Stromal cell of bone marrow (primary cell): ENCODE measurements at places on chromosomes 1 and 21.

DNA sequence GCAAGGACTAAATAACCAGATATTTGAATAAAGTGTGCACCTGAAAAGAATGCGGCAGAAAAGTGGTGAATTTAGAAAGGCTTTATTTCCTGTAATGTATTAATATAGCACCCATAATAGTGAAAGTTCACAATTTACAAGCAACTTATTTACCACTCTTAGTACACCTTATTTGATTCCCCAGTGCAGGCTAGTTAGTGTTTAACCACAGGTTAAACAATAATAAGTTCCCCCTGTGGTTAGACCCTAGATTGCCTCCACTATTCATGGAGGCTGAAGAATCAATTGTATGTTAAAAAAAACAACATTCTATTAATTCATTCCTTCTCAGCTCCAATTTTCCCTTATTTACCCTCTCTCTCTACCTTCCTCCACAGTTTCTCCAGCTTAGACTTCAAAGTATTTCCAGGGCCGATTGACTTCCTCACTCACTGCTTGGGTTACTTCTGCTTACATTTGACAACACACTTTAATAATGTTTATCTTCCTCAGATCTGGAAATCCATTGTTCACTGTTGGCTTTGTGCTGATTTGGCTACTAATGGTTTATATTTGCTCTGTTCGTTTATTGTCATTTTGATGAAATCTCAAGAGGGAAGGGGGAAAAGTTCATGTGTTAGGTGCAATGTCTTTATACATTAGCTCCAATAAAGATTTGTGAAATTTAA lies 796.3 kb downstream of the BRINP3 start:
- no peak for DNase-seq

- no peak for DNase-seq
Observed at GRCh38 chr1:4512636-4513035, 141.8 kb upstream of the AJAP1 start.

- DNase-seq, result no peak
Observed at GRCh38 chr1:164602101-164602422, 43.1 kb downstream of the PBX1 start.

- no peak for DNase-seq
Observed at GRCh38 chr1:115184951-115185331, 95.6 kb upstream of the TSPAN2 start.

- no peak for DNase-seq
Observed at GRCh38 chr1:203299169-203299568, 6.2 kb upstream of the BTG2 start.

DNA sequence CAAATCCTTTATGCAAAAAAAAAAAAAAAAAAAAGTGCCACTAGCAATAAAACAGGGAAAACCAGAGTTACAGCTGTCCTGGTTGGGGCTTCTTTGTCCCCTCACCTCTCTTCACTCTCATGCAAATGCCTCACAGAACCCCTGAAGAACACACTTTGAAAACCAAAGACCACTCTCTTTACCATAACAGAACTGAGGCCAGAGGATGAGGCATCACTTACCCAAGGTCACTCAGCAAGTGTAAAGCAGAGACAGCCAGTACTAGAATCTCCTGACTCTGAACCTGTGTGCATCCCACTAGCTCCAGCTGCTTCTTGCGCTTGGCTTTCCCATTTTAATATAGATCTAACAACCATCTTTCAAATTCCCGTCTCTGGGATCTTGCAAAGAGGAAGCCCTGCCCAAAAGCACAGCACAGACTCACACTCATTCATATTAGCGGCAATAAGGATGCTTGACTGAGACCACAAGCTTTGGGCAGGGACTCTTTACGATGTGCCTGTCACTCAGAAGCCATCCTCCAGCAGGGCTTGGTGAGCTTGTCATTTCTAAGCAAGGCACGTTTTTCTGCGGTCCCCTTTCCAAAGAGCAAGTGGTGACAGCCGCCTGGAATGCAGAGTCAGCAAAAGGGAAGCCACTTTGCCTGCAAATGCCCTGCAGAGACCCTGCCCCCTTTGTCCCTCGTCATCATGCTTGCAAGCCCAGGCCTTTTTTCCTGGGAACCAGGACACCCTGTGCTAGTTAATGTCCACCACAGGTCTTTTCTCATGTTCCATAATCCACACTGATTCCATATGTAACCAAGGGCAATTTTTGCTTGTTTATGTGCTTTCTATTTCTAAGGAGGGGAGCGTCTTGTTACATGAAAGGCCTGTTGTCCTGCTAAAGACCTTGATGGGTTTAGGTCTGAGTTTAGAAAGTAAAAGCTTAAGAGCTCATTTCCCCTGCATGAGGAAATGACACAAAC lies 76.5 kb upstream of the NFIA start:
- DNase-seq, result no peak

DNA sequence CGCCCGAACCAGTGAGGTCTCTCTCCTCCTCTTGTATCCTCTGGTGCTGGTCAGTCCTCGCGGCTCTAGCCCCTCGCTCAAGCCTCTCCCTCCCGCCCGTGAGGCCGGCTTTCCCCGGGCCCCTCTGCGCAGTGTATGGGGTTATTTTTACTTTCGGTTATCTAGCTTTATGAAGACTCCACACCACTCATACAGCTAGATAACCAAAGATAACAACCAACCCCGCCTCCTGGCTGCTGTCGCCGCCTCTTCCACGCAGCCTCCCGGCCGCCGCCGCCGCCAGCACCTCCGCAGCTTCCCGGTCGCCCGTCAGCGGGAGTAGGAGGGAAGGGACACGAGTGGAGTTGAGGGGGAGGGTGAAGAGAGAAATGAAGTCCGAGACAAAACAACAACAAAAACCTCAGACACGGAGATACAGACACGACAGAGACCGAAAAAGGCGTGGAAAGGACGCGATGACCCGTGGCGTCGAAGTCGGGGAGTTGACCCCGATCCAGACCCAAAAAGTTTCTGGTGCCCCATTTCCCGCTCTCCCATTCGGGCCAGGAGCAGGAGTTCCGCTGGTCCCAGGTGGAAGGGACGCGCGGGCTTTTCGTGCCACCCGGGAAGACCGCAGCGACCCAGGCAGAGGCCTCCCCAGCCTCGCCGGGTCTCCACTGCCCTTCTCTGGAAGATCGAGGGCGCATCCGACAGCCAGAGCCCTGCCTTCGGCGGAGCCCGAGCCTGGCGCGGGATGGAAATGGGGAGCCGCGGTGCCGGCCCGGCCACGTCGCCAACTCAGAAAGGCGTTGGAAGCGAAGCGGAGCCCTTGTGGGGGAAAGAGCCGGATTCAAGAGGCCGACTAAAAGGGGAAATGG lies 51.4 kb downstream of the RHBG start:
- no peak for DNase-seq

- no peak for DNase-seq
Observed at GRCh38 chr1:171427852-171428471, 57.4 kb upstream of the PRRC2C start.

GRCh38 chr1:48285525-48285924 lies 63.0 kb downstream of the SLC5A9 start:
- DNase-seq, result no peak

DNA sequence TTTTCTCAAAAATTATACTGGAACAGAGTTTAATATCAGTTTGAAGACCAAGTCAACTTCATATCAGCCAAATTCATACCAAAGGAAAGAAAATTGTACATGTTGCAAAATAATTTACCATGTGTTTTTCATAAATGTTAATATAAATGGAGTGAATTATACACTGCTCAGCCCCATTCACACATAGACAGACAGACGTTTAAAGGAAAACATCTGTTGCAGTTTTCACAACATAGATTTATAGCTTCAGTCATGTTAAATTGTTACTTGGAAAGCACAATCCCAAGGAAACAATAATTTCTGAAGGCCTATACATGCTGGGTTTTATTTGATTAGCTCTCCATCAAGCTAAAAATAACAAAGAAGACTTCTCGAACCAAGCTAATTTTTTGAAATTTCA lies 27.8 kb upstream of the HYI start:
- no peak for DNase-seq

GRCh38 chr1:205339197-205339702 lies 17.5 kb downstream of the KLHDC8A start:
- DNase-seq, result no peak

DNA sequence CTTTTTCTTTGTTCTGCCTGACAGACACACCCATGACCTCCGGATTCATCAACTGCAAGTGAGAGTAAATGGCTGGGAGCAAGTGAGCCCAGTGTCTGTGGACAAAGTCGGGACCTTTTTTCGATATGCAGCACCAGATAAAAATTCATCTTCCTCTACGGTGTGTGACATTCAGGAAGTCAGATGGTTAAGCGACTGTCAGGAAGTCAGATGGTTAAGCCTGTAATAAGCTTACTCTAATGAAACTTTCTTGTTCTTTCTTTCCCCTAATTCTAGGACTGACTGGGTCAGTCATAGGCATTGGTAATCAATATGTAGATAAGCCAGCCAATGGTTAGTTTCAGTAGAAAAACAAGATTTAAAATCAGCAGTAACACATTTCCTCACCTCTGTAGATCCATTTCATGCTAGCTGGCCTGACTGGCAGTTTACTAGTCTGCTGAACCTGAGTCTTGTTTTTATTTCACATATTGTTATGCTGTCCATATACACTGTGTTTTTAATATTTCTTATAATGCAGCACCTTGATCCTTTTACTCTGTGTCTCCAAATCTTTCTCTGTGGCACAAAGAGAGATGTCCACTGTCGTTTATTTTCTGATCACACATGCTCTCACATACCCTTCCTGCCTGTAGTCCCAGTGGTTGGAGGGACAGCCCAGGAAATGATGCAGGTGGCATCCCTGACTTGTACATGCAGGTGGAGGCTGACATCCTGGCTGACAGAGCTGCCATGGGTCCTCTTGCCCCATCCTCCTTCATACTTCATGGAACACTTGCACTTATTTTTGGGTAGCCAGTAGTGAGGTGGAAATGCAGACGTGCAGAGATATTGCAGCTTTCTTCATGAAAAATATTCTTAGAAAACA lies 115.8 kb downstream of the VPS13D start:
- no peak for DNase-seq

DNA sequence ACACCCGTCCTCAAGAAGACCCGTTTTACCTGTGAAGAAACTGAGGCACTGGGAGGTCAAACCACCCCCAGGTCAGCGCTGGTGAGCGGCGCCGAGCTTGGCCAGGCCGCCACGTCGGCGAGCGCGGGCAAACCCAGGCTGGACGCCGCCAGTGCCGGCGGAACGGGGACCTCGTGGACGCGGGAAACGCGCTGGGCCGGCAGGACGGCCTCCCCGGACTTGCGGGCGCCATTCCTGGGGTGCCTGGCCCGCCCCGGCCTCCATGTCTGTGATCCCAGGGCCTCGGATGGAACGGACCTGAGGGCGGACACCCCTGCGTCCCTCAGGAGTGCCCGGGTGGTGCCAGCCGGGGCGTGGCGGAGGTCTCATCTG lies 764 bp upstream of the SUMO3 start:
- DNase-seq, result no peak

GRCh38 chr1:223243441-223244050 lies 100.5 kb upstream of the TLR5 start:
- no peak for DNase-seq

GRCh38 chr1:54301497-54301896 lies 101.5 kb downstream of the MRPL37 start:
- DNase-seq, result no peak

GRCh38 chr1:108962681-108963051 lies 618 bp downstream of the CLCC1 start:
- DNase-seq, result no peak

GRCh38 chr1:41773842-41774241 lies 144.9 kb downstream of the HIVEP3 start:
- no peak for DNase-seq

- DNase-seq, result no peak
Observed at GRCh38 chr1:117009132-117009531, 7.6 kb downstream of the CD101 start.

GRCh38 chr1:110214454-110215404 lies 4.6 kb downstream of the KCNC4 start:
- no peak for DNase-seq

DNA sequence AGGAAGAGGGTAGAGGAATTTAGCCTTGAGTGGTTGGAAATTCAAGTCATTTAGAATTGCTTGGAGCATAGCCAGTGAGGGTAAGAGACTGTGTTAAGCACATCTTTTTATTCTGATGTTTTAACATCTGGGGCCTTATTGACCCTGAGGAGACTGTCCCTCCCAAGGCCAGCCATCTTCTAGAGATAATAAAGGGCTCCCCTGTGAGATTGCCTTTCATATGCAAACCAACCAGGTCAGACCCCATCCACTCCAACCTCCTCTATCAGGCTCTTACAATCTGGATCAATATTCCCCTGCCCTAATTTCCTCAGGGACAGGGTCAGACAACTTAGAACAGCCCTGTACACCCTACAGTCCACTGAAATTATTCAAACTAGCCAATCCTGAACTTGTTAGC lies 93.8 kb downstream of the ATP1B1 start:
- no peak for DNase-seq

GRCh38 chr21:33844890-33845205 lies 70.8 kb downstream of the ATP5PO start:
- no peak for DNase-seq
